Muscle of arm (tissue), 14 donors: ENCODE measurements at places on chromosomes 4 and X. TPM values are rescaled to one million over a fixed set of nuclear protein-coding genes. Genes with fewer than 3 reads are reported as not detected.

Gene TRIM75
- not detected for polyA plus RNA-seq

Gene MBNL3
- polyA plus RNA-seq, result 12.5 TPM

Gene CLOCK
- polyA plus RNA-seq, result 15.0 TPM

GRCh38 chr4:103197765-103198110 is 405 bp downstream of the CENPE start:
- DNase-seq, result no peak

DNA sequence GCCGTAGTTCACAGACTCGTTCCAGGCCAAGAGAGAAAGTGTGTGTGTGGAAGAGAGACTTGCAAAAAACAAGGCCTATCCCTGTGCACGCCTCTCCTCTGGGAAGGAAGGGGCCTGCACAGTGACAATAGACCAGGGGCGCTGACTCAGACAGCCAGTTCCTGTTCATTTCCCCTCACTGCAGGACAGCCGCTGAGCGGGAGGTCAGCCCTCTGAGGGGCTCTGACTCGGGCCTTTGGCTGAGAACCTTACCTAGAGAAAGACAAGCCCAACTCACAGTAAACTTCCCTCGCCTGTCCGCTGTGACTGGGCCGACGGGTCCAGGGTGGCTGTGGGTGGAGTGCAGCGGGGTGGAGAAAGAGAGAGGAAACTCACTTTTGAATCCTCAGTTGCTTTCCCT is 52.1 kb downstream of the RTL5 start:
- DNase-seq, result no peak

Gene SPATA4
- polyA plus RNA-seq, result 0.93 TPM

GRCh38 chrX:100297728-100298127 is 112.3 kb downstream of the PCDH19 start:
- DNase-seq, result no peak
